ENCODE measurements at places on chromosomes 13 and 19.

DNA sequence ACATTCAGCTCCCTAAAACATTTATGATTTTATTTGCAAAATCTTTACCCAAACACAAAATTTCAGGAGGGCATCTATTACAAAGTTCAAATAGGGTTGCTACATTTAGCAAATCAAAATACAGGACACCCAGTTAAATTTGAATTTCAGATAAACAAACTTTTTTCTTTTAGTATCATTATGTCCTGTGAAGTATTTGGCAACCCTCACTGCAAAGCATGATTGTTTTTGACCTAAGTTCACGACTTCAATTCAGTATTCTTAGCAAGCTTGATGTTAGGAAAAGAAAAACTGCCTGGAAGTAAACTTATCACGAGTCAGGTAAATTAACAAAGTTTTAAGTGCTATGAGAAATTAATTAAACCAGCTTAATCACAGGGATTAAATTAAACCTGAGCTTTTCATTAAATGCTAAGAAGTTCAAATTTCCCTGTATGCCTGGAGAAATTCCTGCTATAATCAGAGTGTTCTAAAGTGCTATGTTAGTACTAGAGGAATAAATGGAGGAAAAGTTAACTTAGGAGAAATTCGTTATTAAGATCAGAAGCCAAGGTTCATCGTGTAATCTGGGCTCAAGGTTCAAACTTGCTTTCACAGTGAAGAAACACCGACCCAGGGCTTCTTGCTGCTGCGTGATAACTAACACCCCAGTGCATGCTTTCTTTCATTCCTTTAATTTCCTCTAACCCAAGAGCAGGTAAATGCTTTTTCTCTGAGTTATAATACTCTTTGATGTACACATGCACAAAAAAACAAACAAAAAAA is 298.1 kb downstream of the FOXO1 start:
- no peak for DNase-seq

DNA sequence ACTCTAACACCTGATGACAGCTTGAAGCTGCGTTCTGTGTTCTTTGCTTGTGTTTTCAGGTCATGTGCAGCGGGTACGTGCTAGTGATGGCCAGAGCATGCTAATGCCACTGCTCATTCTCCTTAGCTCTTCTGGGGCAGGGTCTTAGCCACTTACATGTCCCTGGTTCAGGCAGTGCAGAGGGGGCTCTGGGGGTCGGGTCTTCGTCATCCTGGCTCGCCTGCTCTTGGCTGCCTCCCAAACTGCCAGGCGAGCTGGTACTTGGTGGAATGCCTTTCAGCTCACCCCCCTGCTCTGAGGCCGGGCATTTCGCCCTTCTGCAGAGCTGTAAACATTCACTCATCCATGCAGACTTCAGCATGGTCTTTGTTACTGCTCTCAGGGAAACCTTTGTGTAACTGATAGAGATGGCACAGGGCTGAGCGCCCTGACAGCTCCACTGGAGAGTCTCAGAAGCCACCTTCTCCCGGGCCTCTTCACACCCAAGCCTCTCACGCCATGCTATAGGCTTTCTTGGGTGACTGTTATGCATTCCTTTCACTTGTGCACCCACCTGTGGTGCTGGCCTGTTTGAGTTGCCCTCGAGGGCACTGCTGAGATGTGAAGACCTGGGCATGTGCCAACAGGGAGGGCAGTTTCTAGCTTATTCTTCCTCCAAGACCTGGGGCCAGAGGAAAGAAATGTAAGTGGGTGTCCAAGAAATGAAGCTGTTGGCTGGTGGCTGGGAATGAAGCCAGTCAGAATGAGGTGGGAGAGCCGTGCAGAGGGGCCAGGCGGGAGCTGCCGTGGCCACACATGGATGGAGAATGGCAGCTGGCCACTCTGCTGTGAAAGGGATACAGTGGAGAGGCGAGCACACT is 24.4 kb downstream of the FAM124A start:
- DNase-seq, result no peak

DNA sequence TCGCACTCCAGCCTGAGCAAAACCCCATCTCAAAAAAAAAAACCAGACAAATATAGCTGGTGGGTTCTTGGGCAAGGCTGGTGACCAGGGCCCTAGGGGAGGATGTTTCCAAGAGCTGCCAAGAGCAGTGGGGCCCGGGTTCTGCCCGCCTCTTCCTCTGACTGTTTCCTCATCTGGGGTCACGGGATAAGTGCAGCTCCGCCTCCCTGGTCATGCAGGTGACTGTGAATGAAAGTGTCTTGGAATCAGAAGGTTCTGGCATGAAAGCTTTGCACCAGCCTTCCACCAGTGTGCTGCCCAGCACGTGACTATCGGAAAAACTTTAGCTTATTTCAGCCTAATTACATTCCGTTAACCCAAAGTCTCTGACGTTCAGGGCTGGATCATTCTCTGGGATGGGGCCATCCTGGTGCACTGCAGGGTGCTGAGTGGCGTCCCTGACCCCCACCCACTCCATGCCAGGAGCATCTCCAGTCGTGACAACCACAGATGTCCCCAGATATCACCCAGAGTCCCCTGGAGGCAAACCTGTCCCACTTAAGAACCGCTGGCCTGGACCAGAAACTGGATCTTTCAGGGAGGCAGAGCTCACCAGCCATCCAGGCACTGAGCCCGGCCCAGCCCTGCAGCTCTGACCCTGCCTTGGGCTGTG is 85.6 kb downstream of the GNG7 start:
- peak; percentile 76 for DNase-seq

GRCh38 chr19:6260912-6261650 is 18.7 kb downstream of the MLLT1 start:
- peak; percentile 33 for DNase-seq

DNA sequence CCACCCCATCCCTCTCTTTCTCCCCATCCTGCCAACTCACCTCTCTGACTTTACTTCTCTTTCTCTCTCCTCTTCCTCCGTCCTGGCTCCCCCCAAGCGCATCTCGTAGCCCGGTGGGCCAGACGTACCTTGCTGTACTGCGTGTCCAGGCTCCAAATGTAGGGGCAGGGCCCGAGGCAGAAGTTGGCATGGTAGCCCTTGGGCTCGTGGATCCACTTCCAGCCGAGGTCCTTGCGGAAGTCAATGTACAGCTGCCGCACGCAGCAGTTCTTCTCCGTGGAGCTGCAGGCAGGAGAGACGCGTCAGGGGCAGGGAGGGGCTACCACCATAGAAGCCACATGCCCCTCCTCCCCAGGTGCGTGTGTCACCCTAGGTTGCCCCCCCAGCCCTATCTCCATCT is 21.7 kb downstream of the TGFB1 start:
- DNase-seq, result no peak

DNA sequence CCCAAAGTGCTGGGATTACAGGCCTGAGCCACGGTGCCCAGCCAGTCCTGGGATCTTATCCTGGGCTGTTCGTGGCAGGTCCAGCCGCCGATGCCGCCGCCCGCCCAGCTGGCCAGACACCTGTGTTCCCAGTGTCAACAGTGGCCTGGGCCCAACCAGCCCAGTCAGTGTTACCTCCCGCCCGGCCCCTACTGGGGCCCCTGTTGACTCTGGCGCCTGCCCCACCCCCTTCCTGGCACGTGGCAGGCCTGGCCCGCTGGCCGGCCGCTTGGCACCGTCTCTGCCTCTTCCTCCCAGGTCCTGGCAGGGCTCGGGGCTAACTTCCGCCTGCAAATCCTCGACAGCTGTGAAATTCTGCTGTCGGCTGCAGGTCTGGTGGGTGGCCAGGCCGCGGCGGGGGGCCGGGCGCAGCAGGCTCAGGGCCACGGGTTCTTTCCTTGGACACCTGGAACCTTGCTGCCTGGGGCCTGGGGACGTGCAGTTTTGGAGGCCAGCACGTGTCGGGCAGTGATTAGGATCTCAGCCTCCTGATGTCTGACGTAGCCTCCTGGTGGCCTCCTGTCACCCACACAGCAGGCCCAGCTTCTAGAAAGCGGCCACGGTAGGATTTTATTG is 9.1 kb downstream of the ARID3A start:
- peak; percentile 81 for DNase-seq

DNA sequence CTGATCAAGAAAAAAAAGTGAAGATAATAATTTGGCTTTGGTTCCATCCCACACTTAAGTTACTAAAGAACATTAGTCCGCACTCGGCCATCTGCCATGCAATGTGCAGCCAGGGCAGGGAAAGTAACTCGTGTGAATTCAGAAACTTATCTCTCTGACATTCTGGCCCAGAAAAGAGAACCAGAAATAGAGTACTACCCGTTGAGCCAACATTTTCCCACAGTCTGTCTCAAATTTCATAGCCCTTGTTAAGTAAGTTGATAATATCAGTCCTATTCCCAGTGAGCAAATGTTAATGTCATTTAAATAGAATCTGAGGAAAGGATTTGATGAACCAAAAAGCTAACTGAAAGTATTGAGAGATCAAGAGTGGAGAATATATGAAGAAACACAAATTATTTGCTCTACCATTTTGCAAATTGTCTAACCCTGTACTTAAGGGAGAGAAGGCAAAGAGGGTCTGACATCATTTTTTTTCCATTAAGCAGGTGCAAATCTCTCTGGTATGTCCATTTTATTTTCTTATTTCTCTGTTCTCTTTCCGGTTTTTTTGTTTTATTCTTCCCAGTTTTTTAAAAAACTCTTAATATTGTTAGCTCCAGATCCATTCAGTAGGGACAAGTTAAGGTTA is 156.3 kb downstream of the NDFIP2 start:
- no peak for DNase-seq

- no peak for DNase-seq
Measured at GRCh38 chr13:64305246-64305645, 2889.6 kb upstream of the PCDH20 start.

DNA sequence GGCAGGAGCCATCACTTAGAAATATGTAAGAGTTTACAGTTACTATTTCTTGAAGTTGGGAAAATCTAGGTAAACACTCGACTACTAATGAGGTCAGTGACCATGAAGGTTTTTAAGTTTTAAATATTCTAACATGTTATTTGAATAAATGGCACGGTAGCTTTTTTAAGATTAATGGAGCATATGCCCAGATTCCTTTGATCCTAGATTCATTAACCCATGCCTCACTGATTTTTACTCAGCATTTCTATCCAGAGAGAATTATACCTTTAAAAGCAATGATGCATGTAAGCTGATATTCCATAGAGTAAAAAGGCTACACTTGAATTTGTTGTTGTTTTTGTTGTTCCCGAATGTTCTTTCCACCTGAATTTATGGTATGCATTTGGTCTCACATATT is 541.4 kb downstream of the DACH1 start:
- no peak for DNase-seq

DNA sequence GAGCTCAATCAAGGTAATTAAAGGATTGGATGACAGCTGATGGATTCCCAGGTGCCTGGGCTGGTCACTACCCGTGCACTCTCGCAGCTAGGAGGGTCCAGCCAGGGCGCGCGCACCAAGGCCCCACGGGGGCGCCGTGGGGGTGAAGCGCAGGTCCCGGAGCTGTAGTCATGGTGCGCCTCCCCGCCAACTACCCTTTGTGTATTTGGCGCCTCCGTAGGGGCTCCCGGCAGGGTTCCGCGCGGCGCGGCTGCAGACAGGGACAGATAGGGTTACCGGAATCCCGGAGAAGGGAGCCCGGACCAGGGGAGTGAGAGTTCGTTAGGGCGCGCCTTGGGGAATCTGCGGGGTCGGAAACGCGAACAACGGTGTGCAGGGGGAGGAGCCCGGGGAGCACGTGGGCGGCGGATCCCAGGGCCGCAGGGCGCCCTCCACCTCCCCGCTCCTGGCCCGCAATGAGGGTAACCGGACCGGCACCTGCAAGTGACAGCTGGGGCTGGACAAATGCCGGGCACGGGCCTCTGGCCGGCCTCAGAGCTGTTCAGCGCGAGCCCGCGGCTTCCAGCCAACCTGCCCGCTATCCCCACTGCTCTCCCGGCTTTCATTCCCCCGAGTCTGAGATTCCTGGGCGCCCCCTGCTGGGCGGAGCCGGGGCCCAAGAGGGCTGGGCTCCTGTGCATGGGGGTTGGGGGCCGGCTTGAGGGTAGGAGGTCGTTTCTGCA is 3.4 kb upstream of the PRAM1 start:
- DNase-seq, result peak; percentile 77

DNA sequence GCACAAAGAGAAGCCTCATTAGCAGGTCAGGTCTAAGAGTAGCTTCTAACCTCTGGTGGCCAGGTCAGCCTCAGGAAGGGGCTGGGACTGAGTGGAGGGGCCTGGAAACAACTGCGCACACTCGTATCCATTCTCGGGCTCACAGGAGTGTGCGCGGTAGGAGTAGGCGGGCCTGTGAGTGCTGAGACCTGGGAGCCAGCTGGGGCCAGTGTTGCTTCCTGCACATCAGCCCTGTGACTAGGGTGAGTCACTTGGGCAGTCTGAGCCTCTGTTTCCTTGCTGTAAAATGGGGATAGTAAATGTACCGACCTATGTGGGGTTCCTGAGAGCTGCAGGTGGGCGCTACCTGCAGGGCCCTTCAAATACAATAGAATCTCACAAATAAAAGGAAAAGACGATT is 26.9 kb downstream of the SIN3B start:
- no peak for DNase-seq

GRCh38 chr19:44824761-44825160 is 15.9 kb downstream of the BCAM start:
- DNase-seq, result no peak

GRCh38 chr19:57803594-57804325 is 11.0 kb downstream of the ZNF552 start:
- DNase-seq, result peak; percentile 23

- no peak for DNase-seq
Measured at GRCh38 chr13:30866677-30867076, 39.4 kb upstream of the MEDAG start.

GRCh38 chr13:31982540-31982939 is 49.0 kb upstream of the FRY start:
- DNase-seq, result peak; percentile 83

DNA sequence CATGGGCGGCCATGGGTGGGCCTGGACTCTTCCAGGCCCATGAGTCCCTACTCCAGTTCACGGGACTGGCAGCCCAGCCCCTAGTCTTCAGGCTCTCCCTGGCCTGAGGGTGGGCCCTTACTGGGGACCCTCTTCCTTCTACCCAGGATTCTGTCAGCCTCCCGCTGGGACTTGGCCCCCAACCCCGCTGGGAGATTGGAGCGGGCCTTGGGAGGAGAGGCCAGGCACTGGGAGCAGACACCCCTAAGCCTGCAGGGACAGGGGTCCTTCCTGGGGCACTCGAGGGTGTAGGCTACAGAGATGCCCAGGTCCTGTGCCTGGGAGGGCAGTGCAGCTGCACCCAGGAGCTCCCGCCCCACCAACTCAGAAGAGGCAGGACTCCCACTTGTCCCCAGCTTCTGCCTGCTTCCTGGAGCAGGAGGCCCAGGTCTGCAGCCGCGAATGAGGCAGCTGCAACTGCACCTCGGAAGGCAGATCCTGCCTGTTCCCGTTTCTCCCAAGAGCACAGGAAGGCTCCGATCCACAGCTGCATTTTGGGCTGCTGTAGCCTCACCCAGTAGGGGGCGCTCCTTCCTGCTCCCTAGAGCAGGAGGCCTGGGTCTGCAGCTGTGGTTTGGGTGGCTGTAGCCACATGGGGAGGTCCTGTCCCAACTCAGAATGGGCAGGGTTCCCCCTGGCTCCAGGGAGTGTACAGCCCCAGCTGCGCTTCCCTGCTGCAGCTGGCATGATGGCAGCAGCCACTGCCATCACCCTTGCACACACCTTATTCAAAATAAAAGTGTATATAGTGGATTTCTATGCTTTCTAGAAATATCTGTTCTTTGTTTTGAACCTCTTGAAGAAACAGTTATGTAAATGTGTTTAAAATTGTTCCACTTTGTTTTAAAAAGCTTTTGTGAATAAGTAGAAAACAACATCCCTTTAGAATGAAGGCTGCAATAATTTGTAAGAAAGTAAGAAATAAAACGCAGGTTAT is 46.8 kb downstream of the TEX26 start:
- peak; percentile 65 for DNase-seq

- no peak for DNase-seq
Measured at GRCh38 chr13:33186861-33187291, 98.7 kb downstream of the STARD13 start.

GRCh38 chr13:53151336-53152056 is 122.9 kb downstream of the OLFM4 start:
- DNase-seq, result peak; percentile 56

- peak; percentile 70 for DNase-seq
Measured at GRCh38 chr13:32639502-32640105, 53.4 kb downstream of the PDS5B start.
